A549 treated with CpdA at 1 μM for 4 hours (cell line): ENCODE measurements at places on chromosomes 7 and 10. TPM values are rescaled to one million over a fixed set of nuclear protein-coding genes. Genes with fewer than 3 reads are reported as not detected.

Gene GPR146
- total RNA-seq, result 1.6 to 2.7 TPM (median 2.3 TPM) in 5 replicates

Gene FAM237B
- total RNA-seq, result not detected in 5 replicates

Gene TEX47
- total RNA-seq, result not detected in 5 replicates

Gene CCDC146
- total RNA-seq, result 0.48 to 1.5 TPM (median 0.70 TPM) in 5 replicates

Gene SHTN1
- total RNA-seq, result 20.7 to 33.1 TPM (median 25.2 TPM) in 5 replicates

Gene PCLO
- total RNA-seq, result 0.70 to 2.1 TPM (median 1.1 TPM) in 5 replicates

Gene RHOBTB1
- total RNA-seq, result 4.3 to 7.2 TPM (median 5.8 TPM) in 5 replicates

Gene HOXA9
- total RNA-seq, result 0.45 to 1.3 TPM (median 0.73 TPM) in 5 replicates

Gene PARG
- total RNA-seq, result 17.1 to 23.1 TPM (median 19.1 TPM) in 5 replicates

Gene SLC26A3
- not detected in 5 replicates for total RNA-seq

Gene PHKG1
- total RNA-seq, result 0.39 to 1.2 TPM (median 0.41 TPM) in 5 replicates

Gene IKZF1
- 0.01 TPM in 1 of 5 replicates, not detected in the others for total RNA-seq

Gene UBE2D4
- 9.5 to 11.7 TPM (median 10.4 TPM) in 5 replicates for total RNA-seq

Gene DRGX
- total RNA-seq, result not detected in 5 replicates

Gene UCN3
- not detected in 5 replicates for total RNA-seq

Gene EIF4H
- 296 to 344 TPM (median 305 TPM) in 5 replicates for total RNA-seq

Gene MBL2
- total RNA-seq, result not detected in 5 replicates

Gene SFTPD
- total RNA-seq, result 0.14 to 0.48 TPM (median 0.22 TPM) in 4 of 5 replicates, not detected in the other

Gene ABCA13
- total RNA-seq, result 0.05 to 0.13 TPM (median 0.05 TPM) in 4 of 5 replicates, not detected in the other

Gene PNLIPRP1
- total RNA-seq, result not detected in 5 replicates

Gene ANKRD2
- 2.5 to 4.8 TPM (median 4.0 TPM) in 5 replicates for total RNA-seq

Gene WNT8B
- 0.03 to 0.07 TPM in 2 of 5 replicates, not detected in the others for total RNA-seq

Gene EBLN1
- total RNA-seq, result 0.08 TPM in 1 of 5 replicates, not detected in the others

Gene IDI2
- 0.13 TPM in 1 of 5 replicates, not detected in the others for total RNA-seq

Gene CEP55
- 60.7 to 75.5 TPM (median 65.1 TPM) in 5 replicates for total RNA-seq

Gene SRRM3
- 5.6 to 8.2 TPM (median 7.6 TPM) in 5 replicates for total RNA-seq

Gene BAIAP2L1
- total RNA-seq, result 50.8 to 56.2 TPM (median 55.3 TPM) in 5 replicates

Gene ARHGEF5
- 1.2 to 2.1 TPM (median 1.7 TPM) in 5 replicates for total RNA-seq

Gene CALN1
- not detected in 5 replicates for total RNA-seq

Gene PPRC1
- 51.5 to 65.6 TPM (median 59.4 TPM) in 5 replicates for total RNA-seq

Gene PLAU
- 155 to 168 TPM (median 161 TPM) in 5 replicates for total RNA-seq

Gene SLC18A2
- total RNA-seq, result 0.05 to 0.06 TPM (median 0.06 TPM) in 3 of 5 replicates, not detected in the others

Gene ALOX5
- total RNA-seq, result 0.22 to 0.90 TPM (median 0.61 TPM) in 5 replicates

Gene EPHB6
- 0.23 to 0.49 TPM (median 0.38 TPM) in 5 replicates for total RNA-seq

Gene LRGUK
- total RNA-seq, result 0.16 to 0.76 TPM (median 0.37 TPM) in 5 replicates

Gene CYP26C1
- total RNA-seq, result not detected in 5 replicates

Gene KIF11
- 32.8 to 48.0 TPM (median 35.5 TPM) in 5 replicates for total RNA-seq

Gene ENTPD1
- total RNA-seq, result 0.02 to 0.10 TPM in 2 of 5 replicates, not detected in the others

Gene TRIM74
- 0.27 to 0.69 TPM (median 0.45 TPM) in 5 replicates for total RNA-seq

Gene AKR1C8
- 0.19 to 0.31 TPM in 2 of 5 replicates, not detected in the others for total RNA-seq

Gene AKR1D1
- not detected in 5 replicates for total RNA-seq

Gene TMEM184A
- 8.7 to 14.5 TPM (median 14.0 TPM) in 5 replicates for total RNA-seq

Gene BAMBI
- total RNA-seq, result 13.6 to 20.5 TPM (median 18.8 TPM) in 5 replicates
